ENCODE measurements at places on chromosomes 2 and 18. TPM values are rescaled to one million over a fixed set of nuclear protein-coding genes. Genes with fewer than 3 reads are reported as not detected.

Gene KLHL14
- polyA plus RNA-seq = 0.33 TPM

Gene IGFBP5
- 1.6 TPM for polyA plus RNA-seq

Gene MTERF4
- polyA plus RNA-seq = 164 TPM

Gene EIF2B4
- polyA plus RNA-seq = 45.3 TPM

Gene KCNS3
- polyA plus RNA-seq = not detected

Gene CYP27C1
- 2.3 TPM for polyA plus RNA-seq

Gene ZEB2
- polyA plus RNA-seq = 2.2 TPM

Gene IL36B
- polyA plus RNA-seq = not detected

Gene LOXL3
- polyA plus RNA-seq = 20.1 TPM

Gene ANKZF1
- polyA plus RNA-seq = 204 TPM

Gene LAPTM4A
- 81.7 TPM for polyA plus RNA-seq

Gene ACOXL
- 0.12 TPM for polyA plus RNA-seq

Gene LONRF2
- 20.9 TPM for polyA plus RNA-seq

Gene PSD4
- 0.30 TPM for polyA plus RNA-seq

Gene C2orf80
- polyA plus RNA-seq = 71.5 TPM

Gene ICA1L
- 61.4 TPM for polyA plus RNA-seq

Gene SCN2A
- 55.0 TPM for polyA plus RNA-seq

Gene KYNU
- 0.18 TPM for polyA plus RNA-seq

Gene ALKAL2
- polyA plus RNA-seq = not detected

Gene THADA
- polyA plus RNA-seq = 8.9 TPM

Gene LDLRAD4
- 1.9 TPM for polyA plus RNA-seq

Gene GRHL1
- 25.4 TPM for polyA plus RNA-seq

Gene CRACDL
- polyA plus RNA-seq = 0.85 TPM

Gene PJVK
- 3.6 TPM for polyA plus RNA-seq

Gene PLA2R1
- 0.94 TPM for polyA plus RNA-seq

Gene ADAM23
- polyA plus RNA-seq = 55.0 TPM

Gene CPO
- 1.2 TPM for polyA plus RNA-seq

Gene ABCG8
- polyA plus RNA-seq = not detected

Measured in neural cell (in vitro differentiated cells).